Mesendoderm (in vitro differentiated cells): ENCODE measurements at places on chromosomes 6 and 20.

- no peaks in the 10 kb centered on the region for H3K4me1 ChIP-seq
- H3K27me3 ChIP-seq = no peaks in the 10 kb centered on the region
- no peak for DNase-seq
- no peak overlapping the region for H3K4me3 ChIP-seq
- no peaks in the 10 kb centered on the region for H3K36me3 ChIP-seq
Observed at GRCh38 chr6:167338541-167339117, 13.7 kb downstream of the TTLL2 start.

DNA sequence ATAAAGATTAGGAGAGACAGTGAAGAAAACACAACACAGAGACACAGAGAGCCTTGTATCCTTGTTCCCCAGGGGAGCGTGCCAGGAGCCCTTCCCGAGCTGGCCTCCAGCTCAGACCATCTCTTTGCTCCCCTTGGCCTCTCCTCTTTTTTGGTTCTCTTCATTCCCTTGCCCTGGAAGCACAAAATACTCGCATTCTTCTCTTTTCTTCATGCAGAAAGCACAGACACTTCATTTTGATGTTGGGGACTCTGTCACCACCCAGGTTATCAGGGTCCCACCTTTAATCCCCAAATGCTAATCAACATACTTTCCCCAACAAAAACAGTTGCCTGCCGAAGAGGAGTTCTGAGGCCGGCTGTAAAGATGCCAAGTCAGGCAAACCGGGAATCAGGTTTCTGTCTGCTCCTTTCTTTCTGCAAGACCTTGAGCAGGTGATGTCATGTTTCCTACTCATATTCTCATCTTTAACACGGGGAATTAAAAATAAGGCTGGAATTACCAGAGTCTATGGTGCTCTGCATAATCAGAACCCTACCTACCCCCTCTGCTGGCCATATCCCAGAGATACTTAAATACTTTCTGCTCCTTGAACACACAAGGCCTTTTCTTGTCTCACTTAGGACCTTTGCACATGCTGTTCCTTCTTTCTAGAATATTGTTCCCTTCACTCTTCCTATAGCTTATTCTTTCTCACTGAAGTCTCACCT lies 21.7 kb downstream of the TGM6 start:
- H3K27ac ChIP-seq = no peak overlapping the region
- no peaks in the 10 kb centered on the region for H3K4me1 ChIP-seq
- peak; percentile 33 for DNase-seq
- H3K4me3 ChIP-seq = no peak overlapping the region

GRCh38 chr6:31246051-31246521 lies 25.8 kb downstream of the HLA-C start:
- H3K27ac ChIP-seq = no peak overlapping the region
- DNase-seq = peak; percentile 87
- H3K4me1 ChIP-seq = no peaks in the 10 kb centered on the region
- no peak overlapping the region for H3K4me3 ChIP-seq

DNA sequence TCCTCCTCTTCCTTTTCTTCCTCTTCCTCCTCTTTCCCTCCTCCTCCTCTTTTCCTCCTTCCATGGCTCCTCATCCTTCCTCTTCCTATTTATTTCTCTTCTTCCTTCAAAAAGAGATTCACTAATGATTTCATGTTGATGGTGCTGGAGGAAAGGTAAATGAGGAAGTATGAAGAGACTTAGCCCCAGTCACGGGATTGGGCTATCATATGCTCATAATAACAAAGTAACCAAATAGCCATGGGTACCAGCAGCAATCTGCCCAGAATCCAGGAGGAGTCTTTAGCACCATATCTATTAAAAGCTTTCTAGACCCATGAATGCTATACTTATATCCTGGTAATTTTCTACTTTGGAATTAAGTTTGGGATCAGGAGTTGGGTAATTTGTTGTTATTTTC lies 910.9 kb upstream of the MAP3K7 start:
- H3K4me1 ChIP-seq = no peaks in the 10 kb centered on the region
- no peaks in the 10 kb centered on the region for H3K36me3 ChIP-seq
- H3K27me3 ChIP-seq = no peaks in the 10 kb centered on the region
- DNase-seq = no peak

- no peaks in the 10 kb centered on the region for H3K36me3 ChIP-seq
- no peaks in the 10 kb centered on the region for H3K27me3 ChIP-seq
- no peak overlapping the region for H3K27ac ChIP-seq
- no peak overlapping the region for H3K4me3 ChIP-seq
Observed at GRCh38 chr6:151723152-151723551, 84.3 kb upstream of the ESR1 start.

GRCh38 chr20:50172347-50173013 lies 18.1 kb upstream of the CEBPB start:
- H3K27me3 ChIP-seq = no peaks in the 10 kb centered on the region
- peak overlapping the region; percentile 39 for H3K27ac ChIP-seq
- peak; percentile 97 for DNase-seq
- H3K4me1 ChIP-seq = peaks cover 3% of the 10 kb centered on the region

GRCh38 chr6:164665328-164665727 lies 644.1 kb downstream of the C6orf118 start:
- no peak overlapping the region for H3K27ac ChIP-seq
- no peaks in the 10 kb centered on the region for H3K4me1 ChIP-seq
- no peaks in the 10 kb centered on the region for H3K36me3 ChIP-seq
- H3K4me3 ChIP-seq = no peak overlapping the region
- H3K27me3 ChIP-seq = no peaks in the 10 kb centered on the region
- DNase-seq = peak; percentile 15

- H3K4me3 ChIP-seq = no peak overlapping the region
- no peak for DNase-seq
- H3K27me3 ChIP-seq = no peaks in the 10 kb centered on the region
- H3K4me1 ChIP-seq = no peaks in the 10 kb centered on the region
- no peak overlapping the region for H3K27ac ChIP-seq
Observed at GRCh38 chr6:126650931-126651330, 311.0 kb downstream of the CENPW start.

- peaks cover 39% of the 10 kb centered on the region for H3K4me1 ChIP-seq
- peaks cover 5% of the 10 kb centered on the region for H3K36me3 ChIP-seq
- H3K27ac ChIP-seq = peak overlapping the region; percentile 88
- H3K4me3 ChIP-seq = peak overlapping the region; percentile 73
Observed at GRCh38 chr6:29626948-29627754, 5.8 kb downstream of the GABBR1 start.

DNA sequence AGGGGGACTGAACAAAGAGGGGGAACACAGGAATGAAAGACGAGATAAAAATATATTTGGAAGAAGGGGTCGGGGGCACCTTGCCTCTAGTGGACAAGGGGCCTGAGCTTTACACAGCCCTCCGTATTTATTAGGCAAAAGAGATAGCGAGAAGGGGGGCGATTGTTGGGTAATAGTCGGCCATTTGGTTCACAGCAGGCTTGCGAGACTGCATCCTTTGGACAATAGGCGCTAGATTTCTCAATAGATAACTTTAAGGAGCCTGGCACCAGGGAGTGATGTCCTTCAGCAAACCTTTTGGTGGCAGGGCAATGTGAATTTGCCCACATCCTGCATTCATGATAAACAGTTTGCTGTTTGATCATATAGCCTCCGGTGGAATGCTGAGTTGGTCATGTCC lies 3.0 kb upstream of the NANP start:
- H3K27me3 ChIP-seq = no peaks in the 10 kb centered on the region
- no peak overlapping the region for H3K4me3 ChIP-seq
- peaks cover 12% of the 10 kb centered on the region for H3K4me1 ChIP-seq

DNA sequence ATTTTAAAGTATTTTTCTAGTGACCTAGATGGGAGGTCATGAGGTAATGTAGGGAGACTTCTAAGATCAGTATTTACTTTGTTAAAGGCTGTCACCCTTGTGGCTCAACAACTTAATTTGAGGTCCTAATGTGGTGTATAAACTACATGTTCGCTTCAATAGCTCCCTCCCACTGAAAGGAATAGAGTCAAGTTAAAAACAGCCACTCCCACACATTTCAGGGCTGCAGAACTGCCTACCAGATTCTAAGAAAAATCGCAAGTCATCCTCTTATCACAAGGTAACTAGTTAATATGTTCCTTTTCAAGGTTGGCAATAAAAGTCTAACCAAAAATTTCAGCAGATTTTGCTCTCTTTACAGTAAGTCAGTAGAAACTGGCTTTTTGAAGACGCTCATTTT lies 15.1 kb downstream of the GSTA1 start:
- no peaks in the 10 kb centered on the region for H3K36me3 ChIP-seq
- DNase-seq = no peak
- H3K4me1 ChIP-seq = peaks cover 2% of the 10 kb centered on the region
- H3K27ac ChIP-seq = no peak overlapping the region

- DNase-seq = no peak
- no peaks in the 10 kb centered on the region for H3K4me1 ChIP-seq
Observed at GRCh38 chr6:156563714-156564113, 213.5 kb upstream of the ARID1B start.

GRCh38 chr20:50345712-50346373 lies 155.2 kb downstream of the CEBPB start:
- H3K27me3 ChIP-seq = no peaks in the 10 kb centered on the region
- no peaks in the 10 kb centered on the region for H3K4me1 ChIP-seq
- no peak for DNase-seq
- H3K27ac ChIP-seq = no peak overlapping the region
- no peaks in the 10 kb centered on the region for H3K36me3 ChIP-seq

- H3K36me3 ChIP-seq = no peaks in the 10 kb centered on the region
- H3K27me3 ChIP-seq = no peaks in the 10 kb centered on the region
- no peak overlapping the region for H3K27ac ChIP-seq
- no peak overlapping the region for H3K4me3 ChIP-seq
Observed at GRCh38 chr6:52620055-52620905, 43.4 kb upstream of the TRAM2 start.

DNA sequence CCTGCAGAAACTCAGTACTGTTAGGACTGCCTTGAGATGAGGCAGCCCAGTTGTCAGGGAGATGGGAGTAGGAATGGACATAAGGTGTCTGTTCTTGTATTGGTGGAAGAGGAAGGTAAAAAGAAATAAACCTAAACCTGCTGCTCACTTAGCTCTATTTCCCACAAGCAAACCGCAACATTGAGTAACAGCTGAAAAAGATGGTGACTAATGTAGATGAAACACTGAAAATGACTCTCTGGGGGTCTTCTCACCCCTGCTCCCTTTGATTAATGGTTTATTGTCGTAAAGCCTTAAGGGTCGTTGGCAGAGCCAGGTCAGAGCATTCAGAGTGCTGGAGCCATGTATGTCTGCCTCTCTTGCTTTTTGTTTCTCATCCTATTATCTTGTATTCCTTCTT lies 87.5 kb downstream of the FOXO3 start:
- H3K27ac ChIP-seq = no peak overlapping the region
- no peaks in the 10 kb centered on the region for H3K4me1 ChIP-seq
- H3K4me3 ChIP-seq = no peak overlapping the region
- no peaks in the 10 kb centered on the region for H3K27me3 ChIP-seq
- DNase-seq = no peak
- H3K36me3 ChIP-seq = no peaks in the 10 kb centered on the region

- H3K4me3 ChIP-seq = no peak overlapping the region
- no peak overlapping the region for H3K27ac ChIP-seq
- no peaks in the 10 kb centered on the region for H3K36me3 ChIP-seq
- no peaks in the 10 kb centered on the region for H3K4me1 ChIP-seq
Observed at GRCh38 chr6:110664933-110665332, 150.3 kb downstream of the CDK19 start.

DNA sequence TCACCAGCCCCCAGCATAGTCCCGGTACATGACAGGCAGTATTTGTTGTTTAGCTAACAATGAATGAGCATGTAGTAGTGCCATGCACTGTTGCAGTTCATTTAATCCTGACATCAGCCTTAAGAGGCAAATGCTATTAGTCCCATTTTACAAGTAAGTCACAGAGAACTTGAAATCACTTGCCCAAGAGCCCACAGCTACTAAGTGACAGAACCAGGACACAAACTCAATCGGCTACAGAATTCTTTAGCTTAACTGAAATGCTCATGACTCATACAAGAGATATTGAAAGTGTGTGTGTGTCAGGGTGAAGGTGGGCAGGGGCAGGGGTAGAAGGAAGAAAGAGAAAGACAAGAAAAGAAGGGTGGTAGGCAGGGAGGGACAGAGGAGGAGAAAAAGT lies 52.7 kb downstream of the UNC5CL start:
- DNase-seq = no peak
- no peaks in the 10 kb centered on the region for H3K4me1 ChIP-seq
- no peak overlapping the region for H3K4me3 ChIP-seq
- no peak overlapping the region for H3K27ac ChIP-seq
- H3K27me3 ChIP-seq = no peaks in the 10 kb centered on the region

- peaks cover 4% of the 10 kb centered on the region for H3K36me3 ChIP-seq
- H3K4me1 ChIP-seq = peaks cover 2% of the 10 kb centered on the region
- peak; percentile 71 for DNase-seq
- H3K27me3 ChIP-seq = no peaks in the 10 kb centered on the region
- peak within 1 kb of the TSS; percentile 29 for H3K27ac ChIP-seq
Observed at GRCh38 chr6:109455437-109456110, at the start of gene MICAL1. MICAL1 (minus strand) TSS chr6:109455772; CDS start chr6:109454196, 1,576 bp downstream.

GRCh38 chr6:148317739-148318138 lies 24.9 kb upstream of the SASH1 start:
- no peaks in the 10 kb centered on the region for H3K27me3 ChIP-seq
- H3K4me1 ChIP-seq = no peaks in the 10 kb centered on the region
- no peaks in the 10 kb centered on the region for H3K36me3 ChIP-seq
- no peak overlapping the region for H3K4me3 ChIP-seq
- no peak for DNase-seq

- peak overlapping the region; percentile 97 for H3K4me3 ChIP-seq
- H3K36me3 ChIP-seq = no peaks in the 10 kb centered on the region
- no peak for DNase-seq
- no peak overlapping the region for H3K27ac ChIP-seq
- H3K27me3 ChIP-seq = no peaks in the 10 kb centered on the region
Observed at GRCh38 chr6:30061858-30062458, 893 bp downstream of the POLR1H start.

DNA sequence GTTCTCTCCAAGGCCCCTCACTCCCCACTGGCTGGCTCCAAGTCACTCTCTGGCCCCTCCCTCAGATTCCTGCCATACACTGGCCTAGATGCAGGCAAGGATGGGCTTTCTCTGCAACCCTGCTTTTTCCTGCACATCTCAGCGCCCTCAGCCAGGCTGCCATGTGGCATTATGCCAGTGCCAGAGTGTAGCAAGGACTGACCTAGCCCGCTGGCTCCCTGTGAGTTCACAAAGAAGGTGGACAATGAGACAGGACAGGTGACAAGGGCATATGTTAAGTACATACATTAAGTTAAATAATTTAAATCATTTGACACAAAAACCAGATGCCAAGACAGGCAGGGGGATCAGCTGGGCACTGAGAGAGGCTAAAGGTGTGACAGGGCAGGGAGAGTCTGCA lies 394.6 kb downstream of the ZFAND3 start:
- H3K27ac ChIP-seq = no peak overlapping the region
- no peaks in the 10 kb centered on the region for H3K27me3 ChIP-seq
